ENCODE measurements at places on chromosomes 12 and 14.

DNA sequence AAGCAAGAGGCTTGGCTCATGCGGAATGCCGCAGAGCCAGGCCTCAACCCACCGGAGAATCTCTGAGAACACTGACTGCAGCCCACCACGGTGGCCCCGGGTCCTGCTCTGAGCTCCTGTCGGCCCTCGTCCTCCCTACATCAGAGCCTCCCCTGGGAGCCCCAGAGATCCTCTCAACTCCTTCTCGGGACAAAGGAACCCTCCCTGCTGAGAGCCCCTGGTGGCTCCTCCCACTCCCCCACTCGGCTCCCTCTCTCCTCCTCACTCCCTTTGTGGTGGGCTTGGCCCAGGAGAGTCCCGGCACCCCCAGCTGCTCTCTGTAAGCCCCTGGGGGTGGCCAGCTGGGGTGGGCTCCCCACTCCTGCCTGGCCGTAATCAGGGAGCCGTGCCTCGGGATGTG lies 11.1 kb upstream of the INF2 start:
- H3K4me1 ChIP-seq: peaks cover 48% of the 10 kb centered on the region
- H3K4me3 ChIP-seq: peak overlapping the region; percentile 68
- no peaks in the 10 kb centered on the region for H3K36me3 ChIP-seq
- no peaks in the 10 kb centered on the region for H3K27me3 ChIP-seq
- DNase-seq: no peak

DNA sequence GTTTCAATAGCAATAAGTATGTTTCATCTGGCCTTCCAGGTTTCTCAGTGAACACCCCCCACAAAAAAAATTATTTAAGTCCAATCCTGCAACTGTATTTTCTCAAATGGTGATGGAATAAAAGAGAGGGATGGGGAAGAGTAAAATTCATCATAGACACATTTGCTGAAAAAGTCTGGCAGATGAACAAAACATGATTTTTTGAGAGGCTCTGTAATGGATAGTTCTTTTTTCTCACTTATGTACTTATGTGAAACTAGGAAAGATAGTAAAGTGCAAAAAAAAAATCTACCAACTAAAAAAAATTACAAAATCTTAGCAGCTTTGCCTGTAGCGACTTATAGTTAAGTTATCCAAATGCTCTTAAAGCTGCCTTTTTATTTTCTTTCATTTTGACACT lies 412.4 kb downstream of the FOXG1 start:
- DNase-seq: no peak
- H3K4me1 ChIP-seq: no peaks in the 10 kb centered on the region
- no peaks in the 10 kb centered on the region for H3K27me3 ChIP-seq
- no peak overlapping the region for H3K27ac ChIP-seq
- no peaks in the 10 kb centered on the region for H3K36me3 ChIP-seq

DNA sequence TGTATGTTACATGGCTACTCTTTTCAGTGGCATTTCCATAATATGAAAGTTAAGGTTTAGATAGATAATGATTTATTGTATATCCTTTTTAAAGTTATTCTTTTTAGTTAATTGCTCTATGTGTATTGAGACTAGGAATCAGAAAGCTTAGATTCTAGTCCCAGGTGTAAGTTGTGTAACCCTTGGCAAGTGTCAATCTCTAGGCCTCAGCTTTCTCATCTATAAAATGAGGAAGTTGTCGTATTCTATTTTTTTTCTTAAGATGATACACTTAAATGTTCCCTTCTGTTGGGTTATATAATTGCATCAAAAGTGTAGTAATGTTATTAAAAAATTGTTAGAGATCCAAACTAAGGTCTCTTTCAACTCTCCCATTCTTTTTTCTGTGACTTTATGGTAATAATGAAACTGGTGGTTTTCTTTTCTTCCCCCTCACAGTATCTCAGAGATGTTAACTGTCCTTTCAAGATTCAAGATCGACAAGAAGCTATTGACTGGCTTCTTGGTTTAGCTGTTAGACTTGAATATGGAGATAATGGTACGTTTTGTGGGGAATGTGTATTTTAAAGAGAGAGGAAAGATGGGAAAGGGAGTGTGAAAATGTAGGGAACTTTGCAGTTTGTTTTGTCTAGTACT lies 4.1 kb downstream of the RTRAF start:
- no peaks in the 10 kb centered on the region for H3K27me3 ChIP-seq
- H3K27ac ChIP-seq: no peak overlapping the region
- DNase-seq: no peak
- H3K4me1 ChIP-seq: peaks cover 37% of the 10 kb centered on the region
- no peak overlapping the region for H3K4me3 ChIP-seq
- H3K36me3 ChIP-seq: peaks cover 18% of the 10 kb centered on the region

- H3K27me3 ChIP-seq: no peaks in the 10 kb centered on the region
- no peak overlapping the region for H3K4me3 ChIP-seq
- H3K27ac ChIP-seq: no peak overlapping the region
Measured at GRCh38 chr12:25546318-25546717, 6.8 kb downstream of the LMNTD1 start.

- no peaks in the 10 kb centered on the region for H3K36me3 ChIP-seq
- no peak overlapping the region for H3K4me3 ChIP-seq
- DNase-seq: no peak
- peaks cover 1% of the 10 kb centered on the region for H3K27me3 ChIP-seq
- H3K4me1 ChIP-seq: no peaks in the 10 kb centered on the region
- H3K27ac ChIP-seq: no peak overlapping the region
Measured at GRCh38 chr12:121383601-121384021, 16.3 kb upstream of the RNF34 start.

DNA sequence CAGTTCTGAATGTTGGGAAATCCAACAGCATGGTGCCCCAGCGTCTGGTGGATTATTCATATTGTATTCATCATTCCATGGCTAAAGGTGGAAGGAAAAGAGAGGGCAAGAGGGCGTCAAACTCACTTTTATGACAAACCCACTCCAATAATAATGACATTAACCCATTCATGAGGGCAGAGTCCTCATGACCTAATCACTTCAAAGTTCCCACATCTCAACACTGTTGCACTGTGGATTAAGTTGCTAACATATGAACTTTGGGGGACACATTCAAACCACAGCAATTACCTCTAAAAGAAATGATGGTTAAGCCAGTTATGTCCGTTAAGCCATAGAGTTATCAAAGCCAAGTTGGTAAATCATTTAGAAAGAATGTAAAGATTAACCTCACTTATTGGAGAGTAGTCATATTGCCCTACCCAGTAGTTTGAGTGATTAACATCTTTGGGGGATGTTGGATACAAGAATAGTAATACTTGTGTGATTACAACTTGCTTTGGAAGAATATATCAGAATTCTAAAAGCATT lies 212.4 kb upstream of the FLRT2 start:
- no peaks in the 10 kb centered on the region for H3K27me3 ChIP-seq
- no peak overlapping the region for H3K27ac ChIP-seq
- DNase-seq: no peak
- H3K4me1 ChIP-seq: peaks cover 41% of the 10 kb centered on the region

- no peak for DNase-seq
- H3K27me3 ChIP-seq: peaks cover 16% of the 10 kb centered on the region
- no peaks in the 10 kb centered on the region for H3K36me3 ChIP-seq
- peaks cover 5% of the 10 kb centered on the region for H3K4me1 ChIP-seq
- H3K27ac ChIP-seq: no peak overlapping the region
Measured at GRCh38 chr12:95836185-95836609, 22.6 kb upstream of the SNRPF start.

Data from chondrocyte (in vitro differentiated cells).